ENCODE measurements at places on chromosomes 3 and 15.

GRCh38 chr3:134235577-134236076 lies 15.0 kb downstream of the RYK start:
- DNase-seq: no peak

DNA sequence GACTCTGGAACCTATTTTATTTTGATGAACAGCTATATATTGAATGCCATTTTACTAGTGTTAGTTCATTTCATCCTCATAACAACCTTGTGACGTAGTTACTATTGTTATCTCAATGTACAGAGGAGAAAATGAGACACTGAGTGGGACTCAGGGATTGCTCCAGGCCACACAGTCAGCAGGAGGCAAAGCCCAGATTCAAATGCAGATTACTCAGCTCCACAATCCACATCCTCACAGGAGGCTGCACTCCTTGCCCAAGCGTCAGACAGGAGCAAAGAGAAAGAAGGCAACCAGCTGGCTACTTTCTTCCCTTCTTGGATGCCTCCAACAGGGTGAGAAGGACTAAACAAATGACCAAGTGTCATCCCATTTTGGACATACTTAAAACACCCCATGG lies 92.0 kb upstream of the CCDC54 start:
- DNase-seq: no peak

DNA sequence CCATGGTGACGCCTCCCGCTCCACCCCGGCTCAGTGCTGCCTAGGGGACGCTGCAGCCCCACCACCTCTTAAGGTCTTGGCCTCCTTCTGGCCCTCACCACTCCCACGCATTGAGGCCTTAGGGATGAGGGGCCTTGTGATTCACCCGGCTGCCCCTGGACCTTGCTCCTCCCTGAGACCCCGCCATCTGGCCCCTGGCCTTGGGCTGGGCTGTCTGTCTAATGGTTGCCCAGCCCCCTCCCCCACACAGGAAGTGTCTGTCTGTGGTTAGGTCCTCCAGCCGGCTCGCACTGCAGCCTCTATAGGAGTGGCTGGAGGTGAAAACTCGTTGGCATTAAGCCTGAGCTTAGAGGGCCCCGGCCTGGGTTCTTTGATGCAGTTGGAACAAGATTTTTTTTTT lies 21.5 kb upstream of the MTHFS start:
- no peak for DNase-seq

- no peak for DNase-seq
Measured at GRCh38 chr15:66842710-66843441, 140.8 kb downstream of the SMAD6 start.

DNA sequence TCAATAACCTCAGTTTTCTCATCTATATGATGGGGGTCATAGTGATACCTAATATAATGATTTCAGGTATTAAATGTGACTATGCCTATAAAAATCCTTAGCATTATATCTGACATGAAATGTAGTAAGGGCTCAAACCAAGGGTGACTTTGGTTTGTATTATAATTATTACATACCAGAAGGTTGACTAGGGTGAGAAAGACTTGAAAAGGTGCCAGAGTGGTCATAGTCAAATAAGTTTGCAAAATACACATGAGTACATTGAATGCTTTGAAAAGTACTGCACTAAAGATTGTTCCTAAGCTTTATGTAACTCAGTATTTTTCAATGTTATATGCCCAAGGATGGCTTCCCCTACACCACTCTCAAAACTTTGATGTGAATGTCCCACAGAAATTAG lies 297.2 kb downstream of the ARPP21 start:
- no peak for DNase-seq

DNA sequence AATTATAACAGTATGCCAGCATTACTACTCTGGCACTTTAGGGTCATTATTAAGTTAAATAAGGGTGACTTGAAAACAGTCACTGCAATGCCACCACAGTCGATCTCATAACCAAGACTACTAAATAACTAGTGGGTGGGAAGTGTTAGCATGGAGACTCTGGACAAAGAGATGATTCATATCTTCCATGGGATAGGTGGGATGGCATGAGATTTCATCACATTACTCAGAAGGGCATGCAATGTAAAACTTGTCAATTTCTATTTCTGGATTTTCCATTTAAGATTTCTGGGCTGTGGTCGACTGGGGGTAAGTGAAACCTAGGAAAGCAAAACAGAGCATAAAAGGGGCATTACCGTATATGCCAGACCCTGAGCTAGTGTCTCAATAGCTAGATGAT lies 538.9 kb upstream of the GRM7 start:
- DNase-seq: no peak

GRCh38 chr3:108085810-108086350 lies 5.0 kb downstream of the CD47 start:
- no peak for DNase-seq

GRCh38 chr15:74730619-74731316 lies 5.4 kb upstream of the CYP1A1 start:
- DNase-seq: no peak

- no peak for DNase-seq
Measured at GRCh38 chr15:25793354-25794050, 69.6 kb downstream of the ATP10A start.
